ENCODE measurements at places on chromosomes 11 and 22.
A peak's percentile ranks its signal among the peaks of the same experiment; 100 is the strongest.

DNA sequence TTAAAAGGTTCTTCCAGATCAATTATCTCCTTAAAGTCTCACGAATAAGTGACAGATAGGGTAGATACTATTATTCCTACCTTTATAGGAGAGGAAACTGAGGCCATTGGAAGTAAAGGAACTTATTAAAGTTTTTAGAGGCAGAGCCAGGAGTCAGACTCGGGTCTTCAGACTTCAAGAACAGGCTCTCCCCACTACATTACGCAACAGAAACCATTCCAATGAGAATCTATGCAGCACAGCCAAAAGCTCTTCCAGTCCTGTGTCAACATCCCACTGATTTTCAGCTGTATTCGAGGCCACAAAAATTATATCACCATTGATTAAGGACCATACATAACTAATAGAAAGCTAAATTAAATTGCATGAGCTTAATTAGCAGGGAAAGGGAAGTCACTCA is 77.4 kb downstream of the RELT start:
- DNase-seq = no peak

DNA sequence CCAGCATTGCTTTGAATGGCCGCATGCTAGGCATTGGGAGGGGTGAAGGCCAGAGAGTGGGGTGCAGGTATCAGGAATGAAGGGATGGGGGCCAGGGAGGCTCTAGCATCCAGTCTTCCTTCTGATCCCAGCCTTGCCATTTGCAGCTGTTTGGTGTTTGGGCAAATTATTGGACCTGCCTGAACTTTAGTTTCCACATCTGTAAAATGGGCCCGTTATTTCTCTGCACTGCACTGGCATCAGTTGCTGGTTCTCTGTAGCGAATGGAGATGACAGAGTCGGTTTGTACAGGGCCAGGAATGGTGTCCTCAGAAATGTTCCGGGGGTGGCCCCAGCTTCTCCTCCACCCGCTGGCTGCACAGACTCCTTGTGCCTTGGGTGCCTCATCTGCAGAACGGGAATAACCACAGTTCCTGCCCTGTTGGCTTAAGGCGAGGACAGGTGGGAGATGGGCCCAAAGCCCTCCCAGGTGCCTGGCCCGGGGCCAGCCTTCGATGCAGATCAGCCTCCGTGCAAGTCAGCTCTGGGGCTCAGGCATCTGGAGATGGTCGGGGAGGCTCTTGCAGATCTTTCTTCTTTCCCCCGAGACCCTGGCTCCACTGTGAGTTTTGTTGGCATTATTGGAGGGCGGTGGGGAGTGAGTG is 51.4 kb upstream of the SMIM38 start:
- DNase-seq = no peak

- DNase-seq = no peak
Observed at GRCh38 chr11:132811649-132812048, 720.7 kb downstream of the OPCML start.

GRCh38 chr11:48020092-48020755 is 39.9 kb downstream of the PTPRJ start:
- no peak for DNase-seq

DNA sequence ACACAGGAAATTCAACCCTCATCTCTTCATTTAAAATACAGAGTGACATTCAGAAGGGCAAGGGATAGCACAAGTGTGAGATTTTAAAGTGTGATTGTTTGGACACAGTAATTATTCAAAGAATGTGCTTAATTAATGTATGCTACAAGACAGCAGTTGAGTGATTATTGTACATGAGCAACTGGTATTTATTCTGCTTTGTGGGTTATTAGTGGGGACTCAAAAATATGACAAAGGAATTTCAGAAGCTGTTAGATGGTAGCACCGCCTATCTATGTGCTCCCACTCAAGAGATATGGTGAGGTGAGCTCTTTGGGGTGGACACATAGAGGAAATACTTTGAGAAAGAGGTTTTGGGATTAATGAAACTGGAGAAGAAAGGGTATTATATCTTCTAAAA is 5.8 kb upstream of the HBD start:
- DNase-seq = no peak

DNA sequence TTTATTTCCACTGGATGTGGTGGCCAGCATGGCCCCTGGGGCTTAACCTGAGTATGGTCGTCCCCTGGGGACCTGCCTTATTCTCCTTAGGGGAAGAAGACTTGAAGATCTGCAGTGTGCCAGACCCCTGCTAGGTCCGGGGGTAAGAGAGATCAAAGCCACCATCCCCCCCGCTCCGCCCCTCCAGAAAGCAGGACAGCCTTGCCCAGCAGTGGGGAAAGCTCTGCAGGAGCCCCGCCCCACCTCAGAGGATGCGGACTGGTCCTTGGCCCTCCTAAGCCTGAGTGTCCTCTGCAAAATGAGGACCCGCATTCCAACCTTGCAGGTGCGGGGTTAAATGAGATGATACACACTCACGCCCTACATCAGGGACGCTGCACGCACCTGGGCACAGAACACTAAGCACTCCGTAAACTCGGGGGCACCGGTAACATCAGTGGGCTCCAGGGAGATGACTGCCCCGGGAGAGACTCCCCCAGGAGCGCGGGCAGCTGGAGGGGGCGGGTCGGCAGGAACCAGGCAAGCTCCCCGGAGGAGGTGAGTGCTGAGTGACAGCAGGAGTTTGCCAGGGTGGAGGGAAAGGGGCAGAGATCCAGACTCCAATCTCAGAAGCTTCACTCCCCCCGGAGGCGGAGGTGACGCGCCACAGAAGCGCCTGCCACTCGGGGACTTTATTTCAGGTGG is 564 bp upstream of the ANO1 start:
- DNase-seq = no peak

- DNase-seq = no peak
Observed at GRCh38 chr11:61787928-61788491, 4.4 kb downstream of the TMEM258 start.

GRCh38 chr22:39463277-39463676 is 6.5 kb downstream of the MGAT3 start:
- DNase-seq = no peak

DNA sequence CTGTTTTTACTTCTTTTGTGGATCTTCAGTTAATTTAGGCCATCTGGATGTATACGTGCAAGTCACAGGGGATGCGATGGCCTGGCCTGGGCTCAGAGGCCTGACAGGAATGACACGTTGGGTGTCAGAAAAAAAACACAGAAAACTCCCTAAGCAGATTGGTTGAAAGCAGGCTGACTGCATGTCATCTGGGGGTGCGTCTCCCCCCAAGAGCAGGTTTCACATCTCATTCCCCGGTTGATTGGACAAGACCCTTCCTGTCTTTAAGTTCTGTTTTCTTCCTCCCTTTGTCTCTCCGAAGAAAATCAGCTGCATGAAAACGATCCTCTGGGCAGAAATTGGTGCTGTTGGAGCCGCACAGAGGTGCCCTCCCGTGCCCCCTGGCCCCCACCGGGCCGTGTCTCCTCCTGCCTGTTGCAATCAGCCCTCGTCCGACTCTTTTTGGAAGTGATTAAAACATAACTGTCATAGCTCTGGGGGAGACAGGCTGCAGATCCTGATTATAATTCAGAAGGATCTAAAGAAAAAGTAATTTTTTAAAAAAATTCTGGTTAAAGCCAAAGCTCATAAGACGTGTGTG is 71.8 kb upstream of the PARVG start:
- no peak for DNase-seq

DNA sequence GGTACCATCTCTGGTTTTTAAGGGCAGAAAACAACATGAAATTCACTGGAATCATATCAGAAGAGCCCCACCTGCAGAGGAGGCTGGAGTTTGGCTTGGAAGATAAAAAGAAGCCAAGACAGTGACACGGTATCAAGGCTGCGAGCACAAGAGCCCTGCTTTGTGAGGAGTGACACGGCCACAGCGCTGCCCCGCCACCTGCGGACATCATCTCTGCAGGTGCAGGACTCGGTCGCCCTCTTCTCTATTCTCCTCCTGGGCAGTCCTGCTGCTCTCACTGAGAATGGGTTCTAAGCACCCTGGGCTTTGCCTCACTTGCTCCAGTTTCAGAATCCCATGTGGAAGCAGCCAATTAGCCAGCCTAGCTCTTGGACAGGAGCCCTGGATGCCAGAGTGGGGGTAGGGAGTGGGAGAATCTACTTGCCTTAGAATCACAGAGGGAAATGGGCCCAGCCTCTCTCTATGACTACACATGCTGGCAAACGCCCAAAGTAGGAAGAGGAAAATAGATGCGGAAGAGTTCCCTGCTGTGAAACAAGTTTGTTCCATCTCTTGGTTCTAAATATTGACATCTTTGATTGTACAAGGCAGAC is 17.1 kb downstream of the APOL4 start:
- DNase-seq = no peak

DNA sequence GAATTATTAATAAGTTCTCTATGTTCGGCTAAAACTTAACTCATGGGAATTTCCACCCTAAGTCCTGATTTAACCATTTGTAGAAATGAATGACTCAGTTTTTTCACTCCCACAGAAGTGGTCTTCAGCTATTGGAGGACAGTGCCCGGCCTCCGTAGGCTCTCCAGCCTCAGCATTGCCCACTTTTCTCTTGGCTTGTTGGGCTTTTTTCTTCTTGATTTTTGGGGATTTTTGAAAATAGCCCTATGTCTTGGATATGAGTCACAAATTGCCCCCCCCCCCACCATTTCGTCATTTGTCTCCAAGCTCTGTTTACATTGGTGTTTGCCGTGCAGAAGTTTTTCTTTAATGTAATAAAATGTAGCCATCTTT is 66.7 kb downstream of the PACS1 start:
- no peak for DNase-seq

DNA sequence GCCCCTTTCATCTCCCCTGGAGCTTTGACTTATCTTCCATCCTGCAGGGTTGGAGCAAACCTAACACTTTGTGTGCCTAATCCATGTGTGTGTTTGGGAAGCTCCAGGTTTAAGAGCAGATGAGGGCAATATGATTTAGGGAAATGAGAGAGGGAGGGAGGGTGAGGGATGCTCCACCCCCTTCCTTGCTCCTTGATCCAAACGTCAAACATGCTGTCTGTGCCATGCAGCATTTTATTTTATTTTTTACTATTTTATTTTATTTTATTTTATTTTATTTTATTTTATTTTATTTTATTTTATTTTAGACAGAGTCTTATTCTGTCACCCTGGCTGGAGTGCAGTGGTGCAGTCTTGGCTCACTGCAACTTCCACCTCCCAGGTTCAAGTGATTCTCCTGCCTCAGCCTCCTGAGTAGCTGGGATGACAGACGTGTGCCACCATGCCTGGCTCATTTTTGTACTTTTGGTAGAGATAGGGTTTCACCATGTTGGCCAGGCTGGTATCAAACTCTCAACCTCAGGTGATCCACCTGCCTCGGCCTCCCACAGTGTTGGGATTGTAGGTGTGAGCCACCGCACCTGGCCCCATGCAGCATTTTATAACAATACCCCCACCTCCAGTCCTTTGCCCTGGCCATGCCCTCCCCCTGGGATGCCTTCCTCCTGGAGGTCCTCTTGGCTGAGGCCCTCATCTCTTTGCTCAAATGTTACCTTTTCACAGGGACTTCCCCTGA is 52.6 kb upstream of the CRYBB3 start:
- no peak for DNase-seq

GRCh38 chr11:33909150-33909549 is 17.3 kb upstream of the LMO2 start:
- no peak for DNase-seq

GRCh38 chr11:73325036-73325981 is 17.2 kb downstream of the ARHGEF17 start:
- DNase-seq = peak; percentile 74

DNA sequence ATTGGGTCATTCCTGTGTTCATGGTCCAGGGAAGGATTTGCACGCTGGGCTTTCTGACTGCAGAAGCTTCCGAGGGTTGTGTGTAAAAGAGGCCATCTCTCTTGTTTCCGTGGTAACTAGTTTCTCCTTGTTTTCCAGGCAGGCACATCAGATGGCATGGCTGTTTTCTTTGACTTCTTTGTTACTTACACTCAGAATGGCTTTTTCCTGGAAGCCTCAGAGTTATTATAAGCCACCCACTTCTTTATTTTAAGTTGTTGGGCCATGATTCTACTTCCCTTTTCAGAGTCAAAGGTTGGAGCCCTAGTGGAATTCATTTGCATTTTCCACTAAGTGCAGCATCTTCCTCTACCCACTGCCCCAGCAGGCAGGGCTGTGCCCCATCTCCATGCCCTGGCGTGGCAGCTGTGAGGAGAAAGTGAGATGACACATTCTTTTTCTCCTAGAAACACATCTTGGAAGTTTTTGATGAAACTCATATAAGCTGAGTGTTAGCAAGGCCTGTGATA is 94.9 kb downstream of the PRR5L start:
- DNase-seq = no peak

DNA sequence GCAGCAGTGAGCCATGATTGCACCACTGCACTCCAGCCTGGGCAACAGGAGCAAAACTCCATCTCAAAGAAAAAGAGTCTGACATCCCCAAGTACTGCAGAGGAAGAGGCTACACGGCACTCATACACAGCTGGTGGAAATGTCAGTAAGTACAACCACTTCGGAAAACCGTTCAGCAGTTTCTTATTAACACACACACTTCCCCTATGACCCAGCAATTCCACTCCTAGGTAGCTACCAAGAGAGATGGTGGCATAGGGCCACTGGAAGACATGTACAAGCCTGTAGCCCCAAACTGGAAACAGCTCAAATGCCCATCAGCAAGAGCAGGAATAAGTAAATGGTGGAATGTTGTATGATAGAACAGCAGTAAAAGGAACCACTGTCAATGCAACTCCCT is 3.3 kb downstream of the DRAP1 start:
- DNase-seq = no peak

- no peak for DNase-seq
Observed at GRCh38 chr22:36177160-36177559, 16.6 kb upstream of the APOL3 start.

DNA sequence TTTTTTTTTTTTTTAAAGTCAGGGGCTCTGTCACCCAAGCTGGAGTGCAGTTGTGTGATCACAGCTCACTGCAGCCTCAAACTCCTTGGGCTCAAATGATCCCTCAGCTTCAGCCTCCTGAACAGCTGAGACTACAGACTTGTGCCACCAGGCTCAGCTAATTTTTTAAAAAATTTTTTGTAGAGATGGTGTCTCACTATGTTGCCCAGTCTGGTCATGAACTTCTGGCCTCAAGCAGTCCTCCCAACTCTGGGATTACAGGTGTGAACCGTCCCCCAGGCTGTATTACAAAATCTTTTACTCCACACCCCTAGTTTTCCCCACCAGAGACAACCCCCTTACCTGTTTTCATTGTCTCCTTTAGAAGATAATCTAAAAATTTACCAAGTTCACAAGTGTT is 1.9 kb downstream of the CCDC117 start:
- DNase-seq = no peak

- peak; percentile 35 for DNase-seq
Observed at GRCh38 chr11:9250139-9250582, 15.0 kb downstream of the DENND5A start.
